NCI-H2081 (cell line): ENCODE measurements at places on chromosomes 4 and X.

- no peak for DNase-seq
Observed at GRCh38 chr4:41325901-41326300, 69.2 kb downstream of the UCHL1 start.

- DNase-seq, result no peak
Observed at GRCh38 chr4:168380290-168380689, 61.7 kb upstream of the DDX60 start.

- DNase-seq, result no peak
Observed at GRCh38 chr4:7819446-7819845, 120.2 kb downstream of the AFAP1 start.

- no peak for DNase-seq
Observed at GRCh38 chrX:119692191-119693039, 553 bp downstream of the SEPTIN6 start.

DNA sequence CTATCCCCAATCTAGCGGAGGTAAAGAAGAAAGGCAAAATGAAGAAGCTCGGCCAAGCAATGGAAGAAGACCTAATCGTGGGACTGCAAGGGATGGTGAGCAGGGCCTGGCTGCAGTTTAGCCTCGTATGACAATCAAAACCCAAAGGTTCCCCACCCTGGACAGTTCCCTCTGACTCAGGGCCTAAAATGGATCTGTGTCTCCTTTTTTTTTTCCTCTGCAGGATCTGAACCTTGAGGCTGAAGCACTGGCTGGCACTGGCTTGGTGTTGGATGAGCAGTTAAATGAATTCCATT lies 986 bp downstream of the HDAC6 start:
- DNase-seq, result no peak

DNA sequence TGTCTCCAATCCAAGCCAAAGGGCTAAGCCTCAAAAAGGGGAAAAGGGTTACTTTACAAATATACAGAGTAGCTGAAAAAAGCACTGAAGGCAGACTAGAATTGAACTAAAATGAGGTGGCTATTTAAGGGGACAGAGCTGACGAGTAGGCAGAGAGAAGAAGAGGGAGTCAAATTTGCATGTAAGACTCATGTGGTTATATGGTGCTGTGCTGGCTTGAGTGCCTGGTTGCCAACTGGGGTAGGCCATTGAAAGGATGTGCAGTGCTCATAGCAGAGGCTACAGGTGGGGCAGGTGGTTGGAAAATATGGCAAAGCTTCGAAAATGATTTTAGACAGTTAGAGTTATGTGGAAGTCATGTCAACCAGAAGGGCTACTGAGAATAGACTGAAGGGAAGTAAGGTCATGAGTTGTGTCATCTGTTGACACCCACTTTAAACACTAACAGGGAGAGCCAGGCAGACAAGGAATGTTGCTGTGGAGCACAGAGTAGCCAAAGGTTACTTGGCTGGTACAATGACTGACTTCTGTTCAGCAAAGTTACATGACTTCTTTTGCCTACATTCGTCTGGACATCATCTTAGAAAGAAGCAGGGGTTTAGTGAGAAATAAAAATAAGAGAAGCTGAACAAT lies 1210.4 kb downstream of the ADGRL3 start:
- no peak for DNase-seq

GRCh38 chrX:153551135-153551534 lies 33.7 kb downstream of the ATP2B3 start:
- DNase-seq, result no peak

DNA sequence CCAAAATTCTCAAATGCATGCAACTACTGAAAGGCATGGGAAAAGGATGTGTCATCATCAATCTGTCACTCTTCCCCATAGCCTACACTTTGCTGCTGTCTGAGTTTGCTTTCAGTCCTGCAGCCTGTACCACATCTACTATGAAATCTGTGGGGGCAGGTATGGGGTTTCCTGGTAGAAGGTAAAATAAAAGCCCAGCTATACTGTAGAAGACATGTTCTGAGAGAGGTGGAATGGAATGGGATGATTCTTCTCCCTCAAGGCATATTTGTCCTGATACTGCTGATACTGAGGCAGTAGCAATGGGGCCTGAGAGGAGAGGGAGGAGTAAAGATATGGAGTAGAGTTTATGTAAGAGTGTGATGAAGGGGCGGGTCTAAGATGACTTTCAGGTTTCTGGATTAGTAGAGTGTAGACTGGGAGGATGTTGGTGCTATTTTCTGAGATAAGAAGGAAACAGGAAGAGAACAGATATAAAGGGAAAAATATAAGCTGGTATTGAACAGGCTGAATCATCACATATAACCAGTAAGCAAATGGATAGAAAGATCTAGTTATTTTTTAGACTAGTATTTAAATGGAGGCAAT lies 38.7 kb upstream of the GYPA start:
- no peak for DNase-seq

DNA sequence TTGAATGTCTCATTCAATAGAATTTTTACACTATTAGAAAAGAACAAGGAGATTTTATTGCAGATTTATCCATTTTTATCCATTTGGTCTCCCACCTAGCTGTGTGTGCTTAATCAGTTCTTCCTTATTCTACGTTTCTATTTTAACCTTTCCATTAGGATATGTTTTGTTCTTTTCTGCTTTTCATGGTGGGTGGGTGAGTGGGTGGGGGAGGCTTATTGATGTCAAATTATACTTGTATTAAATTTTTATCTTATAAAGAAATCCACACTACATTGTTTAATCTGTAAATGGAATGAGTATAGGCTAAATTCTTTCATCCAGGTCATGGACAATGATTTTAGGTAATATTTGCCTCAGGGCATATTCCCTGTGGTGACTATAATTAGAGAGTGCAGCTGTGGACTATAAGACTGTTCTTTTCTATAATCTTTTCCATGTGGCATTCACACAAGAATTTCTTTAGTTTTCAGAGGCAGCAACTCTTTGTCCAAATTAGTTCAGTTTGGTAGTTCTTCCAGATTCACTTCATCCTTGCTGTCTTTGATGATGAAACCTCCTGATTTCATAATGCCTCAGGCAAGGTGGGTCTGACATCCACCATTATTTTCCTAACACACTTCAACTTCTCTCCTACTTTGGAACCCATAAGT lies 2451.8 kb downstream of the PCDH7 start:
- no peak for DNase-seq

DNA sequence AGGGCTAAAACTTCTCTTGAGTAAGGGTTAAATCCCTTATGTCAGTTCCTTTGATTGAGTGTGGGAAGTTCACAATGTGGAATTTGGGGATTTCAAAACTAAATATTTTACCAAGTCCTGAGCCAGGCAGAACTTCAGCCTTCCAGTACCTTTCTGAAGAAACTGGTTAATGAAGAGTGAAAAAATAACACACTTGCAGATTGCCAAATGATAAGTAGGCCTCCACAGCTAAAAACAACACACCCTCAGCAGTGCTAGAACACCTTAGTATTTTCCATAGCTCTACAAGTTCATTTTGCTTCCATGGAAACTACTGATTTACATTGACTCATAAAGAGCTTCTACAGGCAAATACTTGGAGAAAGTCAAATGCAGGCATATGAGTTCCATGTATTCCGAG lies 326.8 kb downstream of the ZNF674 start:
- no peak for DNase-seq

GRCh38 chrX:153569475-153569874 lies 29.5 kb downstream of the CCNQ start:
- no peak for DNase-seq

GRCh38 chr4:183284965-183285364 lies 35.1 kb downstream of the CLDN22 start:
- DNase-seq, result no peak

- DNase-seq, result no peak
Observed at GRCh38 chr4:1400191-1400805, 5.9 kb downstream of the NKX1-1 start.

GRCh38 chr4:2183394-2183793 lies 58.5 kb downstream of the HAUS3 start:
- no peak for DNase-seq

DNA sequence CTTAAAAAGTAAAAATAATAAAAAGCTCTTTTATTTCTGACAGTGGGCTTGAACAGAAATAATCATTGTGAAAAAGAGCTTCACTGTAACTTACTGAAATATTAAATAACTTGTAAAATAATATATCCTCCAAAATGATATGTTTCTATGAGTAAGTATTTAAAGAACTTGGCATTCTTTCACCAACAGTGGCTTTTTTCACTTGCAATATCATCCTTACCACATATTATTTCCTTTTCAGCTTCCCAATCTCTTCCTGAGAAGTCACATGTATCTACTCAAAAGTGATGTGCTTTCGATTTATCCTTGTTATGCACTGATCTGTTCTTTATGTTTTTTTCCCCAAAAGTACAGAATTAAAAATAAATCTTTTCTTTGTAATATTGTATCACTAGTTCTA lies 2.2 kb upstream of the PCDH18 start:
- DNase-seq, result no peak

DNA sequence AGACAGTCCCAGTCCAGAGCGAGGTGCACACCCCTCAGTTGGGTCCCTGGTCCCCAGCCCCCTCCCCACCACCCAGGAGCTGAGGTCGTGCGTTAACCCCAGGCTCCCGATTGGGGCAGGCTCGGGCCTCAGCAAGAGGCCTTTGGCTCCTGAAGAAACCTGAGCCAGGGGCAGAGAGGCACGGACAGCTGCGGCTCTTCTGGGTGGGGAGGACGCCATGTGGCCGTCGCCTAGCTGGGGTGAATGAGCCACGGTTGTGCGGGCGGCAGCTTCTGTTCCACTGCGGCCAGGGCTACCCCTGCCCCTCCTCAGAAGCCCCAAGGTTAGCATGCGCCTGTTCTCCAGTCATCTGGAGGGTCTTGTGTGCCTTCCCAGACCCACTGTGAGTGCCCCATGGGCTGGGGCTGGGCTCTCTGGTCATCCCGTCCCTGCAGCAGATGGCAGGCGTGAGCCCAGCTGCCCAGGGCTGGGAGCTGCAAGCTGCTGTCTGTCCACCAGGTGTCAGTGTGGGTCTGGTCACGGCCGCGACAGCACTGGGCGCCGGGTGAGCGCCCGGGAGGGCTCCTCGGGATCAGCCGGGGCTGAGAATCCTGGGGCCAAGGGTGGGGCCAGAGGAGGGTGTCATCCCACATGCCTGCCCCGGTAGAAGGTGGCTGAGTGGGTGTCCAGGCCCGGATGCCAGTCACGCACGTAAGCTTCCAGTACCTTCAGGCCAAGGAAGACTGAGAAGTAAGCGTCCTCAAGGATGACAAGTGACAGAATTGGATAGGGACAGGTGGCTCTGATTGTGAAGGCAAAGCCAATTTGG lies 21.9 kb downstream of the ATP2B3 start:
- peak; percentile 18 for DNase-seq

- DNase-seq, result no peak
Observed at GRCh38 chr4:26094911-26095310, 180.9 kb downstream of the SMIM20 start.

- DNase-seq, result no peak
Observed at GRCh38 chrX:18899796-18900380, 84.0 kb downstream of the PHKA2 start.

GRCh38 chrX:1925053-1925481 lies 310.2 kb downstream of the ASMT start:
- no peak for DNase-seq

GRCh38 chr4:152965611-152966010 lies 29.5 kb downstream of the FHDC1 start:
- DNase-seq, result no peak

GRCh38 chr4:17009871-17010367 lies 111.5 kb upstream of the LDB2 start:
- DNase-seq, result no peak

GRCh38 chr4:8771666-8772065 lies 100.0 kb downstream of the HMX1 start:
- no peak for DNase-seq

GRCh38 chr4:112277705-112278448 lies 7.8 kb downstream of the TIFA start:
- DNase-seq, result no peak

DNA sequence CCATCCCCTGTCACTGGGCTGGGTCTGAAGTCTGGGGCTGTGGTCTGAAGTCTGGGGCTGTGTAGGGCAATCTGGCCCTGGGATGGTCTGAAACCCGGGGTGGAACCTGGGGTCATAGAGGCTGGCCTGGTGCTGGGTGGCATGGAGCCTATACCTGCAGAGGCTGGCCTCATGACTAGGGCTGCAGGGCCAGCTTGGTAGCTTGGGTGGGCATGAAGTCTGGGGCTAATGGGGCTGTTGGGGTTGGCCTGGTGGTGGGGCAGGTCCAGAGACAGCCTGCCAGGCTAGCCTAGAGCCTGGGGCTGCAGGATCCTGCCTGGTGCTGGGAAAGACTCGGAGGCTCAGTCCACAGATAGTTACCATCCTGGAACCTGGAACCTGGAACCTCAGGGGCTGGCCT lies 37.0 kb downstream of the GALNT7 start:
- no peak for DNase-seq

DNA sequence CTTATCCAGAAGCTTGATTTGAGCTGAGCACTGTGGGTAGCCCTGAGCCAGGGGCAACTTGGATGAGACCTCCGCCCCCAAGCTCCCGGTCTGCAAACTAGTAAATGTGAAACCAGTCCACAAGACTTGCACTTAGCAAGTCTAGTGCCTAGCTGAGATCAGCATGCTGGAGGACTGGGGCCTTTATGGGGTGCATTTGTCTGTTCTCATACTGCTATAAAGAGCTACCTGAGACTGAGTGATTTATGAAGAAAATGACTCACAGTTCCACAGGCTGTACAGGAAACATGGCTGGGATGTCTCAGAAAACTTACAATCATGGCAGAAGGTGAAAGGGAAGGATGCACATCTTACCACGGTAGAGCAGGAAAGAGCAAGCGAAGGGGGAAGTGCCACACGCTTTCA lies 42.1 kb upstream of the HOPX start:
- DNase-seq, result no peak

GRCh38 chrX:74179071-74179470 lies 124.9 kb upstream of the ZCCHC13 start:
- DNase-seq, result no peak

- DNase-seq, result no peak
Observed at GRCh38 chr4:40956721-40957255, 207.0 kb downstream of the NSUN7 start.

DNA sequence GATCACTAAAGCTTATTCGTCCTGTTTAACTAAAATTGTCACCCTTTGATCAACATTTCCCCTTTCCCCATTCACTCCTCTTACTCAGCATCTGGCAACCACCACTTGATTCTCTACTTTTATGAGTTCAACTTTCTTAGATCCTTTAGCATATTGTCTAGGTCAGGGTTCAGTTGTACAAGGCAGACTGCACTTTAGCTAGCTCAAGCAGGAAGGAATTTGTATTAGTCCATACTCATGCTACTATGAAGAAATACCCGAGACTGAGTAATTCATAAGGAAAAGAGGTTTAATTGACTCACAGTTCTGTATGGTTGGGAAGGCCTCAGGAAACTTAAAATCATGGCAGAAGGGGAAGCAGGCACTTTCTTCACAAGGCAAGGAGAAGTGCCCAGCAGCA lies 44.3 kb downstream of the TASL start:
- no peak for DNase-seq
